Transverse colon (tissue), 4 donors: ENCODE measurements at places on chromosomes 11 and 22. TPM values are rescaled to one million over a fixed set of nuclear protein-coding genes. Genes with fewer than 3 reads are reported as not detected.

DNA sequence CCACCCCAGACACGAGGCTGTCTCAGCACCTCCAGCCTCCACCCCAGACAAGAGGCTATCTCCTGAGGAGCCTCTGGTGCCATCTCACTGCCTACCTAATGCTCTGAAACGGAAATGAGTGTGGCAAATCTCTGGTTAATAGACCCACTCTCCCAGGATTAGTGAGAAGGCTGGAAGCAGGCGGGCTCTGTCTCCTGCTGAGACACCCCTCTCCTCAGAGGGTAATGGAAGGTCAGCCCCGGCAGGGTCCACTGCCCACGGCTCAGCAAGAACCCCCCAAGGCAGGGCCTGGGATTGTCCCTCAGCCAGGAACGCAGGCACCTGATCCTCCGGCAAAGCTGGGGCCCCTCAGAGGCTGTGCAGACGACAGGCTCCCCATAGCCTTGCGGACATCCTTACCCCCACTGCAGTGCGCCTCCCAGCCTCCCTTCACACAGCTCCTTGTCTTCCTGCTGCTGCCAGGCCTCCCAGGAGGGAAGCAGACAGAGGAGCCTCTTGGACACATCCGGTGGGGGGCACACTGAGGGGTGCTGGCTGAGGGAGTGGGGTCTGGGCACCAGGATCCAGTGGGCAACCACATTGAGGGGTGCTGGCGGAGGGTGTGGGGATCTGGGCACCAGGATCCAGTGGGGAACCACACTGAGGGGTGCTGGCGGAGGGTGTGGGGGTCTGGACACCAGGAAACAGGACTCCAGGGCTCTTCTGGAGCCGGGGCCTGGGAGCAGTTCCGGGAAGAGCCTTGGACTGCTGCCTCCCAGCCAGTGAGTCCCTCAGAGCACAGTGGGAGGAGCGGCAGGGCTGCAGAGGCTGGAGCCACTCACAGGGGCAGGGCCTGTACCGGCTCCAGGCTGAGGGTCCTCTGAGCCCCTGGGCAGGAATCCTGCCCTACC lies 13.1 kb downstream of the CHID1 start:
- no peak for DNase-seq

DNA sequence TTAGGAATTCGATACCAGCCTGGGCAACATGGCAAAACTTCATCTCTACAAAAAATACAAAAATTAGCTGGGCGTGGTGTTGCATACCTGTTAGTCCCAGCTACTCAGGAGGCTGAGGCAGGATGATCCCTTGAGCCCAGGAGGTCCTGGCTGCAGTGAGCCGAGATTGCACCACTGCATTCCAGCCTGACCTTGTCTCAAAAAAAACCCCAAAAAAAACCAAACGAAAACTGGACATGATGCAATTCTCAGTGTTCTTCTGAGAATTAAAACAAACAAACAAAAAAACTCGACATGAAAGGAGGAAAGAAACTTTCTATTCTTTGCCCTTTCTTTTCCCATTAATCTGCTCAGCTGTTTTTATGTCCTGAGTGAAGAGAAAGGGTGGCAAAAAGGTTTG lies 7.4 kb downstream of the MED17 start:
- DNase-seq = no peak

DNA sequence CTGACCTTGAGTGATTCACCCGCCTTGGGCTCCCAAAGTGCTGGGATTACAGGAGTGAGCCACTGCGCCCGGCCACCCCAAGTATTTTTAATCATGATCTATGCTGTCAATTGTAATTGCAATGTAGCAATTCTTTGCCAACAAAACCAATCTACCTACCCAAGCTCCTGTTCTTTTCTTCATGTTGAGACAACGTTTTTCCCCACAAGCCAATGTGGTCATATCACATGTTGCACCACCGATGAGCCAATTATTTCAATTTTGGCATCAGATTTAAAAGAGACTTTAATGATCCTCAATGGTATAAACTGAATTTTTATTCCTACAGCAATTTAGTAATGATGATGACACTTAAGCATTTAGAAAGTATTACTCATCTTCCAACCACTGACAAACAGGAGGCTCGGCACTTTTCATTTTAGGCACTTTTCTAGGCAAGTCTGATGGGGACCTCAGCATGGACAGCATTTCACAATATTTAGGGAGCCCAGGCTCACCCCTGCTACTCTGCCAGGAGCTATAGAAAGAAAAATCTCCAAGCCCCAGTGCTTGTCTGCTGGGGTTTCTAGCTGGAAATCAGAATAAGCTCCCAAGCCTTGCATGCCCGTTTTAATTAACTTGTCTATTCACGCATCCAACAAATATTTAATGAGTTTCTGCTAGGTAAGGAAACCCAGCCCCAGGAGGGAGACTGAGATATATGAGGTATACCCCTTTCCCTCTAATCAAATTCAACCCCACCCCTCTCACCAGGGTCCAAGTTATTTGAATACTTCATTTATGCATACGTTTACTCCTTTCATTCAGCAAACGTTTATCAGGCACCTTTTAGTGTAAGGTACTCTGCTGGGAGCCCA lies 291.4 kb downstream of the ST3GAL4 start:
- no peak for DNase-seq

Gene PDGFD
- total RNA-seq = 3.8 TPM

DNA sequence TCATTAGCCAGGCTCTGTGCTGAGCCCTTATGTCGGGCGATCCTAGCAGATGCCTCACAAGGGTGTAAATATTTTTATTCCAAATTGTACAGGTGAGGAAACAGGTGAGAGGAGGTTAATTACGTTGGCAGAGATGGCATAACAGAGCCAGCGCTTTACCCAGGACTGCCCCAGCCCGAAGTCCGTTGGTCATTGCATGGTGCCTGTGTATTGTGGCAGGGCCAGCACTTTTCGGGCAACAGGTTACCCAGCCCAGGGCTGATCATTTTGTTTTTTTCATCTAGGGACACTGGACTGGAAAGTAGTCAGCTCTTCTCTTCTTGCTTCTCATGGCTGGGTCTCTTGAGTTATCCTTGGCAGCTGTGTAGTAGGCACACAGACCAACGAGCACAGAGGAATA lies 202.2 kb upstream of the NAV2 start:
- no peak for DNase-seq

GRCh38 chr11:118000850-118001228 lies 14.6 kb downstream of the IL10RA start:
- DNase-seq = no peak
